ENCODE measurements at places on chromosomes 3 and 15.

DNA sequence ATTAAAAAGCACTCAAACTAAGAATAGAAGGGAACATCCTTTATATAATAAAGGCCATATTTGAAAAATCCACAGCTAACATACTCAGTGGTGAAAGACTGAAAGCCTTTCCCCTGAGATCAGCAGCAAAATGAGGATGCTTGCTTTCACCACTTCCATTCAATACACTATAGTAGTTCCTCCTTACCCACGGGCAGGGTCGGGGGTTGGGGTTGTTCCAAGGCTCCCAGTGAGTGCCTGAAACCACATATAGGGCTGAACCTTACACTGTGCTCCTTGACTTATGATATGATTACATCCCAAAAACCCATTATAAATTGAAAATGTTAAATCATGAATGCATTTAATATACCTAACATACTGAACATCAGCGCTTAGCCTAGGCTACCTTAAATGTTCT is 37.7 kb downstream of the ALDH1L1 start:
- no peak for DNase-seq

DNA sequence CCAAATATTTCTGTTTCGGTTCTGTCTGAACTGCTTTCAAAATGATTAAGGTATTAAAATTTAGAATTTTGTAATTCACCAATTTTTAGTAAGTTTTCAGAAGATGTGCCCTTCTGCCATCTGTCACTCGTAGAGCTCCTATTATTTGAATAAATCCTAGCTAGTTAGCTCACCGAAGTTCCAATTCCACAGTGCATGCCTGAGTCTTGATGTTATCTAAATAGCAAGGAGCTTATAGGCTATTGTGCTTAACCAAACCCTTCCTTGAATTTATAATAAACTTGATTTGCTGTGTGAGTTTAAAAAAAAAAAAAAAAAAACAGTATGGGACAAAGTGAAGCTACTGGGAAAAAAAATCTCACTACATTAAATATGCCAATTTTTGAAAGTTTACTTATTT is 18.7 kb downstream of the ATP13A3 start:
- DNase-seq = no peak

- no peak for DNase-seq
Measured at GRCh38 chr3:172018364-172018763, 21.0 kb upstream of the FNDC3B start.

DNA sequence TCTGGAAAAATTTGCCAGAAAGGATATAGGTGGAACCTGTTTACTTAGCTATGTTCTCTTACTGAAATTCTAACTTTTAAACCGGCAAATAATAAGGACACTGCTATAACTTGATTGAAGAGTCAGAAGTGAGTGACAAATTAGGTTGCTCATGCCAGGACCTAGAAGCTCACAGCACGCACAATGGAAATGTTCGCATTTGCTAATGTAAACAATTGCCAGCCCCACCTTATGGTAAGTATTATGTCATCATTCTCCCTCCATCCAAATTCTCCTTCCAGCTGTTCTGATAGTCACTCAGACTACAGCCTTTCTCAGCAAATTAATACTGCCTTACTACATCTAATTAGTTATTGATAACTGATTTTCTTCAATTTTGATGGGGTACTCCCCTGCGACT is 4.8 kb upstream of the STXBP5L start:
- DNase-seq = no peak

GRCh38 chr3:27533718-27534573 is 49.8 kb upstream of the SLC4A7 start:
- DNase-seq = peak; percentile 50

DNA sequence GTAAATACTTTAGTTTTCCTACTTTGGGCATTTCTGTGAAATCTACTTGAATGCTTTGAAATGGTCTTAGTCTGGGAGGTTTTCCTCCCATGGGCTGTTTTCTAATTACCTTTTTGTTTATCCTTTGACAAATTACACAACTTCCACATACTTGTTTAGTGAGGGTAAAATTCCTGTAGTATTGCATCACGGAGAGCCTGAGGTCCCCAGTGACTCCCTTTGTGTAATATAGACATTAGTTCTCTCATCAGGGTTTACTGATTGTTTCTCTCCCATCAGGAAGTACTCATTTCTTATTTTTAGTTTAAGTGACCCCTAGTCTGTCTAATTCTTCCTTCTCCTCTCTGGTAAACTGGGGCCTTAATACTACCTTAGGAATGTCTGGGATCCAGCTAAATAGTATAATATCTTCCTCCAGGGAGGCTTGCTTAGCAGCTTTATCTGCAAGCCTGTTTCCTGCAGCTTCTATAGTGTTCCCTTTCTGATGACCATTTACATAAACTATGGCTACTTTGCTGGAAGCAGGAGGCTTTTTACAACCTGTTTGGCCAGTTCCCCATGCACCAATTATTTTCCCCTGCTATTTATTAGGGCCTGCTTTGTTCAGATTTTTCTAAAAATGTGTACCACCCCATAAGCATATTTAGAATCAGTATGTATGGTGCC is 87.2 kb upstream of the XCR1 start:
- no peak for DNase-seq

DNA sequence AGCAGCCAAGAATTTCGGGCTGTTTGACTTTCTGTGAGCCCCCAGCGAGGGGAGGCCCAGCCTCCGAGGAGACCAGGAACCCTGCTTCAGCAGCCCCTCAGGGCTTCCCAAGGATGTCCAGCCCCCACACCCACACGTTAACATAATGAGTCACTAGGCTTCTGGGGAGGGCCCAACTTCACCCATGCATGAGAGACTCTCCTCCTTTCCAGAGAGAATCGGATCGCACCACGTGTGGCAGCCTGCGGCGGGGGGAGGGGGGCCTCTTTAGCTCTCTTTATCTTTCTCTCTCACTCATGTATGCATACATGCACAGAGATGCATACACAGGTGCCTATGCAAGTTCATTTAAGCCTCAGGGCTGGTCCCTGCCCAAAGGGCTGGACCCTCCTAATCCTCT is 3.1 kb upstream of the AP2M1 start:
- DNase-seq = peak; percentile 75

DNA sequence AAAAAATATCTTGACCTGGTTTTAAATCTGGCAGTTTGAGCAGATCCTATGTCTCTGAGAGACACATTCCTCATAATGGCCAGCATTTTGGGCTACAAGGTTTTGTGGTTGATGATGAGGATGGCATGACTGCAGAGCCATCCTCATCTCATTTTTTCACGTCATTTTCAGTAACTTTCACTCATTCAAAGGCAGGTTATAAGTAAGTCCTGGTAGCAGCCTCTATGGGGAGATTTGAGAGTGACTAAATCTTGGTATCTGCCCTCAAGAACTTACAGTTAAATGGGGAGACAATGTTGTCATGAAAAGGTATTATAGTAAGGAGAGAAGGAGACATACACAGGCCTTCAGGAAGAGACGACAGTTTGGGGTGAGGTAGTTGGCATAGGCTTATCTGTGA is 14.5 kb downstream of the TIGIT start:
- DNase-seq = no peak

- no peak for DNase-seq
Measured at GRCh38 chr15:85401108-85401774, 20.8 kb downstream of the AKAP13 start.

DNA sequence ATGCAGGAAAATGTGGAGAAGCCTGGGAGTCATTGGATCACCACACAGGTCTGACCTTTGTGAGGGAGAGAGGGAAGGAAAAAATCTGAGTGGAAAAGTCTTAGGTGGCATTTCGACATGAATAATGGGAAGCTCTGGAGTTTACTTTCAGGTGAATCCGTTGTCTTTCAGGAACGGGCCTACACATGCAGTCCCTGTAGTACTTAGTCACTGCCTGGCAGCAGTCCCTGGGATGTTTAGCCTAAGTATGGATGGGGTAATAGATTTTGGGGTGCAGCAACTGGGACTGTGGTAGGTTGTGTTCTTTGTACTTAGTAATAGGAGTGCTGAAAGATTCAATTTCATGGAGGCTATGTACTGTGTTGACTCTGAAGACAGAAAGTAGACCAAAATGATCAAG is 227.5 kb upstream of the EPHA3 start:
- DNase-seq = no peak

DNA sequence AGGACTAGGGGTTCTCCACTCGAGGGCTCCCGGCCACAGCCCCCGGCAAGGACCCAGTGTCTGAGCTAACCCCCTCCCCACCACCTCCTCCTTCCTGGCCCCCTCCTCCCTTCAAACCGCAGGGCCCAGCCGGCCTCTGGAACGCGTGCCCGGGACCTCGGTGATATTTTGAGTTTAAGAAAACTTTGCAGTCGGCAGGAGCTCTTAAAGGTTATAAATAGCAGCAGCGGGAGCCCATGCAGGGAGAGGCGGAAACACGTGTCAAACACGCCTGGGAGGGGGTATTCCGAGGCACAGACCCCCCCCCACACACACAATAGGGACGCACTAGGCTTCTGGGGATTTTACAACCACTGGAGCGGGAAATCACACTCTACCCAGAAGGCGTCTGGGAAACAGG is 3.1 kb upstream of the PTH1R start:
- no peak for DNase-seq

GRCh38 chr3:149894205-149894604 is 76.5 kb downstream of the PFN2 start:
- DNase-seq = no peak

GRCh38 chr3:188231456-188231855 is 77.5 kb downstream of the LPP start:
- no peak for DNase-seq

DNA sequence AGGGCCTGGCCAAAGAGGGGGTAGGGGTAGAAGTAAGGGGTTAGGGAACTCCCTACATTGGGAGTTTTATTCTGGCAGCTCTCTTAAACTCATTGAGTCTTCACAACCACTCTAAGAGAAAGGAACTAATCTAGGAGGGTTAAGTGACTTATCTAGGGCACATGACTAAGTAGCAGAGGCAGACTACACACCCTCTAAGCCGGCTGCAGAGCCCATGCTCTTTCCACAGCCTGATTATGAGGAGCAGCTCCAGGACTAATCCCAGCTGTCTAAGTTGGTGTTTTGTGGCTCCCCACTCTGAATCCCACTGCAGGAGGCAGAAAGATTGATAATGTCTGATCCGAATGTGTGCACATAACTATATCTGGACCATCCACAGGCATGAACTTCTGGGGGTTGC is 374.6 kb downstream of the EPHB1 start:
- DNase-seq = no peak

GRCh38 chr15:96398776-96399175 is 68.3 kb downstream of the NR2F2 start:
- no peak for DNase-seq

DNA sequence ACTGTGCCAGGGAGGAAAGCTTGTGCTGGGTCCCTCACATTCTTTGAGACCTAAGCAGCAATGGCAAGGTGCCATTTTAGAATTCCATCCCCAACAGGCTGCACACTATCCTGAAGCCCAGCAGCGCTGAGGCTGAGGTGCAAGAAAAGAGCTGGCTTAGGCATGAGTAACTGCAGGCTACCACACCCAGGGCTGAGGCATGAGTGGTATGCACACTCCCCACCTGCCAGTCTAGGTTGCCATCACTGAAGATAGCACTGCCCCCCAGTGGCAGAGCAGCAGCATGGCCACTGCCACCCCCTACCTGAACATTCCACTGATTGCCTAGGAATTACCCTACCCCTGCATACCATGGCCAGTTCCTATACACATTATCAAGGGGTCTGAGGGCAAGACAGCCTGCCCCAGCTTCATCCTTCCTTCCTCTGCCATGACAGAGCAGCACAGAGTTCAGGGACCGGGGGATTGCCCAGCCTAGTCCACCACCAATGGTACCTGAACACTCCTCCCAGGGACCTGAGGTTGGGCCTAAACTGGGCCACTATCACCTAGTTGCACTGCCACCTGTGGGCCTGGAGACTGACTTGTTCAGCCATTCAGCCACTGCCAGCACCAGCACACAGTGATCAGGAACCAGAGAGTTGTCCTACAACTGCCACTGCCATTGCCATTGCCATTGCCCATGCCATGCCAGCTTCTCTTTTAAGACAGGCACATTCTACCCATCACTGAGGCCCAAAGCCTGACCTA is 129.8 kb downstream of the SATB1 start:
- peak; percentile 69 for DNase-seq

GRCh38 chr15:49174902-49175301 is 4.9 kb downstream of the GALK2 start:
- DNase-seq = no peak

- peak; percentile 21 for DNase-seq
Measured at GRCh38 chr3:119293105-119293870, 895 bp upstream of the ARHGAP31 start.

DNA sequence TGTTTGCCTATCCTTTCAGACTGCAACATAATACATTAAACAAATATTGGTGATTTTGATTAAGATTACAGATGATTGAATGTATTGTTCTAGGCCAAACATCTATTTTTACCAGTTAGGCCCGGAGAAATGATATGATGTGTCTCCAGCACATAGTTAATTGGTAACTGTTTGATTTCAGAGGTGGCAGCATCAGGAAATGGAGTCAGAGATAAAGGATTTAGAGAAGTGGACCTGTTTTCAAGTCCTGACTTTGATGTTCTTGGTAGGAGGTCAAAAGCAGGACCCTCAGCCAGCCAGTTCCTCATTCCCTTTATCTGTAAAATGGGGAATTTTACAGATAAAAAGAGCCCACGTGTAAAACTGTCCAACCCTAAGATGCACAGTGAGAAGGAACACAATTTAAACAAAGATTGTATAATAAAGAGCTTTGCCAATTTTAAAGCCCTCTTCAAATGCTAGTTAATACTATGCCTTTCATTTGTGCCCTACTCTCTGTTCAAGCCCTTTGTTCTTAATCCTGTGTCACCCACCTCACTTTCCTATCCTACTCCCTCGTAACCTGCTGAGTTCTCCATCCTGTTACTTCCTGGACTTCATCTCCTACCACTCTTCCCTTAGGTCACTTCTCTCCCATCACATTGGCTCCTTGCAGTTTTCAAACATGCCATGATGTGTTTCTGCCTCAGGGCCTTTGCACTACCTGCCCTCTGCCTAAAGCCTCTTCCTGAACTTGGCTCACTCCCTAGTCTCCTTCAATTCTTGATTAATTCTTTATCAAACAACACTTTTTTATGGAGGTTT is 2.5 kb downstream of the TMEM212 start:
- DNase-seq = no peak

- DNase-seq = peak; percentile 82
Measured at GRCh38 chr15:66851311-66852063, 149.5 kb downstream of the SMAD6 start.

DNA sequence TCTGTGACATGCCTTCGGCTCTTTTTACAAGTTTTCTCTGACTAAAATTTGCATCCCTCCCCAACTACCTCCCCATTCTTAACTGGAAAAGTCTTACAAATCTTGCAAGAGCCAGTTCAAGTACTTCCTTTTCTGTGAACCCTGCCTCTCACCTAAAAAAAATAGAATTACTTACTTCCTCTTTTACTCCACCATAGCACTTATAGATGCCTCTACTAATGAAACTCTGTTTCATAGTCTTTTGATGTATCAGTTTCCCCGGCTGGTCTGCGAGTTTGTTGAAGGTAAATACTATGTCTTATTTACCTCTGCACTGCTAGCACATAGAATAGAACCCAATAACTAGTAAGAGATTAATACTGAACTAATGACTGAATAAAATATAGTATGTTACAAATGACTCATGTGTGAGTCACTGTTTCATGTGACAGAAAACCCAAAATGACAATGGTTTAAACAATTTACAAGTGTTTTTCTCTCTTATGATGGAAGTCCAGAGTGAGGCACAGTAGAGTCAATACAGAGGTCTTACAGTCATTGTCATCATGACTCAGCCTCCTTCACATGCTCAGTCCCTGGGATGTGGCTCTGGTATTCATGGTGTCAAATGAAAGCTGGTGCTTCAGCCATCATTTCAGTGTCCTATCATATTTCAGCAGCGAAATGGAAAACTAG is 393.5 kb downstream of the RSL24D1 start:
- no peak for DNase-seq

All from H54 (cell line).